ENCODE measurements at places on chromosomes 13 and 19.

GRCh38 chr19:3196933-3197205, 11.1 kb downstream of the NCLN start:
- no peak for DNase-seq

- no peak for DNase-seq
These were observed 369.2 kb downstream of the GPC5 start for GRCh38 chr13:91767651-91768050.

DNA sequence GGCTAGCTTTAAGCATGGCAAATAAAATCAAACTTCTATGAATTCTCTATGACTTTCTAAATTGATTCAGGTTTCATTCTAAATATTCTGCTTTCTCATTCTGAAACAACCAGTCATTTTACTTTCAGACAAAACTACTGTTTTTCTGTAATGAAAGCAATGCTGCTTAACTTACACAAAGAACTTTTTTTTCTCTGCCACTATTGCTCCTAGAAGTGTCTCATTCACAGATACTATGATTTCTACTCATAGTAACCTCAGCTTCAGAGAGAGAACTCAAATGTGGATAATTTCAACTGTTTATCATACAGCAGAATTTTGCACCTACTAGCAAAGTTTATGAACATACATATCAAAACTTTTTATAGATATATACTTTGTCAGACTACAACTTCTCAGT, 724.6 kb downstream of the SLITRK5 start:
- DNase-seq: no peak

DNA sequence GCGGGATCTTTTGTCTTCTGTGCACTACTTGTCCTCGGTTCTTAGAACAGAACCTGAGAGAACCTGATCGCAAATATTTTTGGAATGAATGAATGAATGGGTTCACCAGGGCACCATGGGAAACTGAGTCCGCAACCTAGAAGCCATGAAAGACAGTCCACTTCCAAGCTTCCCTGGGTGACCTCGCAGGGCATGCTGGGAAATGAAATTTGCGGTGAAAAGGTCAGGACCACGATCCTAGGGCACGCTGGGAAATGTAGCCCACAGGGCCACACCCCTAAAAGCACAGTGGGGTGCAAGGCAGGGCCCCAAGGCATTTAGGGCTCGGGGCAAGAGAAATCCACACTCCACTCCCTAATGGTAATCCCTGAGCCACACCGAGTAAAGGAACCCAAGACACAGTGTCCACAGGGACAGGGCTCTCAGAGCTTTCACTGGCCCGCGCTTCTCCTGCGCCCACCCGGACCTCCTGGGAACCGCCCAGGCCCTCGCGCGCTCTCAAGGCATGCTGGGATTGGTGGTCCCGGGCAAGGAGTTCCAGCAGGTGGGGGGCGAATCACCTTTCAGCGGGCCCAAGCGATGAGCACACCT, 1.1 kb upstream of the PPP1R12C start:
- DNase-seq: no peak

DNA sequence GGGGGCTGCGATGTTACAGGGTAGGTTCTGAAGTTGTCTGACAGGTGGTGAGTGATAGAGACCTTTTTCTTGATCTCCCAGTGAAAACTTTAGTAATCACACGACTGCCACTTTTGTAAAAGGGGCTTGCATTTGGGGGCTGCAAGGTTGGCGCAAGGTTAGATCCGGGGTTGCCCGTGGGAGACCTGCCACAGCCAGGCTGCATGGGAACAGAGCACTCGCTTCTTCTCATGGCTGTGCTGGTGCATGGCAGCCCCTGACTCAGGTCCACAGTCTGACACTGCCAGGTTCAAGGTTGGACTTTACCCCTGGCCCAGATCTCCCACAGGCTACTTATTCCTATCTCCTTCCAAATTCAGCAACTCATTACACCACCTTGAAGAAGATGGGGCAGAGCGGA, 1190.4 kb downstream of the UQCRFS1 start:
- no peak for DNase-seq

- no peak for DNase-seq
These were observed 1019.0 kb downstream of the DIAPH3 start for GRCh38 chr13:59144700-59145099.

- DNase-seq: no peak
These were observed 48.8 kb downstream of the MLLT1 start for GRCh38 chr19:6230991-6231448.

GRCh38 chr13:73341748-73342147, 282.9 kb downstream of the KLF5 start:
- no peak for DNase-seq

GRCh38 chr19:2334426-2334825, 5.9 kb downstream of the SPPL2B start:
- DNase-seq: no peak

Measured in activated T-helper 1 cell treated with Interleukin-2 at 50 U/mL for 16 hours (primary cell).